ENCODE measurements at places on chromosomes 7 and 10.

DNA sequence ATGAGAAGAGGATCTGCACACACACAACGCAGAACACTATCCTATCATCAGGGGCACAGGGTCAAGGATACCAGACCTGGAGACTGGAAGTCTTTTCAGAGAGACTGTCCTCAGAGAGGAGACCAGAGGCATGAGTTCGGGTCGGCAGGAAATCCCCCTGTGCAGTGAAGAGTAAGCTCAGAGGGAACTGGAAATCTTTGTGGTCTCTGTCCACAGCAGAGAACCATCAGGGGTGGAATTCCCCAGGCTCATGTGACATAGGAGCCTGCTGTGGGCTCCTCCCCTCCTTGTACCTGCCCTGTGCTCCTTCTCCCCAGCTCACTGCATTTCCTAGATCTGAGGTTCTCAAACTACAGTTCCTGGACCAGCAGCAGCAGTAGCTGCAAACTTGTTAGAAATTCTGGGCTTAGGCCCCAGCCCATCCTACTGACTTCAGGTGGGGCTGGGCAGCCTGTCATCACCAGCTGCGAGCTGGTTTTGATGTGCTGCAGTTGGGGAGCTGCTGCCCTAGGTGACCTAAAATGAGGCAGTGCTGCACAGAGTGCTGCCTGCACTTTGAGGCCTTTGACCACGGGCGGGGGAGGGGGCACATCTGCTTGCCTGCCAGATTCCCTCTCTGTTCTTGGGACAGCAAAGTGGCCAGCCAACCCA lies 2.4 kb downstream of the ZMIZ2 start:
- peak; percentile 62 for DNase-seq

DNA sequence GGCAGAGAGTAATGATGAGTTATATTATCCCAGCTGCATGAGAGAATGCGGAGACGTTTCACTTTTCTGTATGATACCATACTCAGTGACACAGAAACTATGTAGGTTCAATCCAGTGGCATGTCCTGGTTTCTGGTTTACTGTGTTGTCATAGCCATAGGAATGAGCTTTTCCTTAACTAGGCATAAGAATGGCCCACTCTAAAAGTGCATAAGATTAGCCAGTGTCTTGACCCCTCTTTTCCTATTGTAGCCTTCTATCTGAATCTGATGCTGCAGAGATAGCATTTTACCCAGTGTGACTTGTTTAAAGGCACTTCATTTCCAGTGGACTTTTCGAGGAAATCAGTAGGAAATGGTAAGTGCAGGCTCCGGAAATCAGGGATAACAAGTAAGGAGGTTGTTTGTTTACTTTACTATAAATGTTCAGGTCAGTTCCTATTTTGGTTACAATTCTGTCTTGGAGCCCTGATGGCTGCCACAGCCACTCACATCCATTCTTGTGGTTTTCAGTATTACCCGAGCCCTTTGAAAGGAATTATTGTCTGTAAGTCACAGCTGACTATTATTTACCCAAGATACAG lies 70.5 kb downstream of the SEMA3A start:
- no peak for DNase-seq

- no peak for DNase-seq
Observed at GRCh38 chr7:88140947-88141346, 78.9 kb downstream of the SRI start.

DNA sequence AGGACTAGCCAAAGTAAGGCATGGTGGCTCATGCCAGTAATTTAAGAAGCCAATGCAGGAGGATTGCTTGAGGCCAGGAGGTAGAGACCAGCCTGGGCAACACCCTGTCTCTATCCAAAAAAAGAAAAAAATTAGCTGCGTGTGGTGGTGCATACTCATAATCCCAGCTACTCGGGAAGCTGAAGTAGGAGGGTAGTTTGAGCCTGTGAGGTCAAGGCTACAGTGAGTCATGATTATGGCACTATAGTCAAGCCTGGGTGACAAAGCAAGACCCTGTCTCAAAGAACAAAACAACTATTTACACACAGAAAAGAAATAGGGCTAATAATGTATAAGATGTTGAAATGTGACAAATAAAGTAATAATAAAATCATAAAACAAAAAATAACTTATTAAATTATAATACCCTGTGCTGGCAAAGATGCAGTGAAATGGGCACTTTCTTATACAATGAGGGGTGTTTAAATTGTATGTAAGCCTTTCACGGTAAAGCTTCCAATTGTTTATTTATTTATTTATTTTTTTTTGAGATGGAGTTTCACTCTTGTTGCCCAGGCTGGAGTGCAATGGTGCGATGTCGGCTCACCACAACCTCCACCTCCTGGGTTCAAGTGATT lies 175.2 kb downstream of the TPST1 start:
- no peak for DNase-seq

DNA sequence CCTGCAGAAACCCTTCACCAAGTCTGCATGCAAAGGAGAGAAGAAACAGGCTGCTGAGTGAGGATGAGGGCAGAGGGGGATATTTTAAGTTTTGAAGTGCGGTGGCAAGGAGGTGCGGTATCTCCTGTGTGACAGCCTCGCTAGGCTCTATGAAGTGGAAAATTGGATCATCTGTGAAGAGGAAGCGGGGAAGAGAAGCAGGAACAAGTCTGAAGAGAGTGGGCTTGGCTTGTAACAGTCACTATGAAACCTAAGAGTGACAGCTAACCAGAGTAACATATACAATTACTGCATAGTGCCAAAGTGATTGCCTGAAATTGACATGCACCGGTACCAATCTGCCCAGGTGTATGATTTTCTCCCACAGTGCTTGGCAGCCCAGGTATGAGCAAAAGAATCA lies 287.5 kb upstream of the KLF14 start:
- no peak for DNase-seq

GRCh38 chr7:69622960-69623359 lies 24.7 kb downstream of the AUTS2 start:
- no peak for DNase-seq

GRCh38 chr10:69415049-69415448 lies 1.7 kb downstream of the TACR2 start:
- no peak for DNase-seq

DNA sequence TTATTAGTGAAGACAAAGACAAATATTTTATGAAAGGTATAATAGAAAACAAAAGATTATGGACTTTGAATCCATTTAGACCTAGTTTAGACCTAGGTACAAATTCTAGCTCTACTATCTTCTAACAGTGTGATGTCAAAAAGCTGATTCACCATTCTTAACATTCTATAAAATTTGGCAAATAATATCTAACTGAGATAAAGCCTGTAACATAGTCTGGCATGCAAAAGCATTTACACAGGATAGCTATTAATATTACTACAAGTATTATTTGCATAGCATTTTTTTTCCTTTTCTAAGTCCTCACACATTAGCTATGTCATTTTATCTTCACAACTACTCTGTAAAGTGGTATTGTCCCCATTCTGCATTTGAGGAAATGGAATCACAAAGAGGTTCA lies 179.6 kb upstream of the LRRTM3 start:
- DNase-seq: no peak

- no peak for DNase-seq
Observed at GRCh38 chr7:24498439-24498838, 74.8 kb upstream of the PALS2 start.

- DNase-seq: no peak
Observed at GRCh38 chr10:75649466-75649865, 218.0 kb downstream of the LRMDA start.

DNA sequence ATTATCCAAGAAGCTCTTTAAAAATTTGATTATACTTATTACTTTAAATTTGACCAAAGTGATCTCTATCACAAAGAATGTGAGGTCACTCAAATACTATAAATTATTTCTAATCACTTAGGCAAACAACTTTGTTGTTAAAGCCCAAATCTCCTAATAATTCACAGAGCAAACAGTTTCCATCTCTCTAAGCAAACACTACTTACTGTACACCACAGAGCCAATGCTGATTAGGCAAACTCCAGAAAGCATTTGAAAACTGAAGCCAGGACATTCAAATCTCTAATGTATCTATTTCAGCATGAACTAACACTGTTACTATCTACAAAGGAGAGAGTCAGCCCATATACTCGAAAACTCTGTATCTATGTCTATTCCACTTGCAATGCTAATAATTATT lies 107.1 kb downstream of the RNF32 start:
- no peak for DNase-seq

- no peak for DNase-seq
Observed at GRCh38 chr10:16310440-16310839, 126.4 kb upstream of the PTER start.

- no peak for DNase-seq
Observed at GRCh38 chr10:110269374-110270318, 35.1 kb downstream of the SMNDC1 start.

DNA sequence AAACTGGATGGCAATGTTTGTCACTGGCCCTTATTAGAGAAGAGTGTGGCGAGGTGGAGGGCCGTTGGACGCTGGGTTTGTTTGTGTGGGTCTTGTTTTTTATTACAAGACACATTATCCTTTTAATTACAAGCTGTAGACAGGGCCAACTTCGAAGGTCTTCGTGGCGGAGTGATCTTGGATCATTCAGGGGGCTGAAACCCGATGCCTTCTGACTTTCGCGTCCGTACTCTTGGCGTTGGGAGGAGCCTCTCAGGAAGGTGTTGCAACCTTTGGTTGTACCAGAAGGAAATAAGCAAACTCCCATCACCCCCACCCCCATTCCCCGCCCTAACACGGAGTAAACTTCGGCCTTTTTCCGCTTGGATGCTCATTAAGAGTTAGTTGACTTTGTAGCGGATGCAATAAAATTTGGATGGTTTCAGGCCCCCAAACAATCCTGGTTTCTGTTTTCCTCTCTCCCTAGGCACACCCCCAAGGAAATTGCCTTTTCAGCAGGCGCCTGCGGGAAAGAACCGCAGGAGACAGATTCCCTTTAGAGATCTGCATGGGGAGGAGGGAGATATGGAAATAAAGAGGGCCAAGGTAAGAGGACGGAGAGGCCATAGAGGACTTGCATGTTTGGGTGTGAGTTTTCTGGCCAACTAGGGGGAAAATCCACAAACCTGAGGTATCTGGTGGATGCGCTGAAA lies 294.5 kb upstream of the NFE2L3 start:
- no peak for DNase-seq

- no peak for DNase-seq
Observed at GRCh38 chr7:135964274-135964673, 12.9 kb downstream of the MTPN start.

GRCh38 chr7:13846386-13846785 lies 143.1 kb downstream of the ETV1 start:
- no peak for DNase-seq

DNA sequence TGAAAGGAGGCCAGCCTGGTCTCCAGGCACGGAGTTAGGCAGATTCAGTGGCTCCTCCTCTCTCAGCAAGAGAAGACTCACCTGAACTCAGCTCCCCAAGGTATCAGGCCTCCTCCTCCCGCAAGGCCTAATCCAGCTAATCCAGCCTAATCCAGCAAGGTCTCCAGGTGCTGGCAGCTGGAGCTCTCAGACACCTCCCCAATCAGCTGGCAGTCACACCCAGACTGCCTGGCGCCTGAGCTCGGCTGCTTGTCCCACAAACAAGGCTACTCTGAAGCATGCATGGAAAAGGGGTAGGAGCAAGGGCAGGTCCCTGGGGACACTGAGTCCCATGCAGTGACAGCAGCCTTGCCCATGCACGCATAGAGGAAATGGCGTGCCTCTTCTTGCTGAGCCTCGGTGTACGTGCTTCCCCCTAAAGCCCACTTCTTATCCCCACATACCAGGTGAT lies 3.3 kb upstream of the OPN4 start:
- DNase-seq: peak; percentile 6

- no peak for DNase-seq
Observed at GRCh38 chr10:95694665-95695064, 938 bp upstream of the TCTN3 start.

- DNase-seq: no peak
Observed at GRCh38 chr10:58856508-58857240, 319.8 kb upstream of the PHYHIPL start.

GRCh38 chr7:78565784-78566183 lies 767.2 kb downstream of the PHTF2 start:
- DNase-seq: no peak

- no peak for DNase-seq
Observed at GRCh38 chr7:44695756-44696155, 52.9 kb upstream of the ZMIZ2 start.

- DNase-seq: peak; percentile 98
Observed at GRCh38 chr7:101153969-101154692, at the start of gene AP1S1. AP1S1 (plus strand) TSS chr7:101154476; CDS start chr7:101154515, 39 bp downstream.
